ENCODE measurements at places on chromosomes 2 and 18.

DNA sequence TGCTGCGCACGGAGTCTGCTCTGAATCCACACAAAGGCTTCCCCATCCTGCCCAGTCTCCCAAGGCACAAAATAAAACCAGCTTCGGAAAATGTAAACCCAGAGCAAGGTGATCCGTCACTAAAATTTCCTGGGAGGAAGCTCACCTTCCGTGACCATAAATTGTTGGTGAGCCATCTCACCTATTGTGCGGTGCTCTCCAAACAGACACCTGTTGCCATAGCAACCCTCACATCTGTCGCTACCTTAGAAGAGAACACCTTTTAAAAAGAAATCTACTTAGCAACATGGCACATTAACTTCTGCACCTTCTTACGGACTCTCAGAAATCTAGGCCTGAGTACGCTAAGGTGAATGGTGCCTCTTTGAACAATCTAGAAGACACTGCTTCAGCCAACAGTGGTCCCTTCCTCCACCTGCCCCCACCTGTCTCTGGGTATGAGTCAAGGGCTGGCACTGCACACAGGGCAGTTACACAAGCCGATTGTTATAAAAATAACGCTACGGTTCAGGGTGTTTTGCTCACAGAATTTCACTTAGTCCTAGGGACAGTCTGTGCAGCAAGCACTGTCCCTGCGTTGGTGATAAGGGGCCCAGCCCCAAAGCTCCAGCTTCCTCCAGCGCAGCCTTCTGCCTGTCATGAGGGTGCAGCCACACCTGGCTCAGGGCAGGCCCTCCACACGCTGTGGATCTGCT is 114.9 kb upstream of the ID2 start:
- no peak for DNase-seq

DNA sequence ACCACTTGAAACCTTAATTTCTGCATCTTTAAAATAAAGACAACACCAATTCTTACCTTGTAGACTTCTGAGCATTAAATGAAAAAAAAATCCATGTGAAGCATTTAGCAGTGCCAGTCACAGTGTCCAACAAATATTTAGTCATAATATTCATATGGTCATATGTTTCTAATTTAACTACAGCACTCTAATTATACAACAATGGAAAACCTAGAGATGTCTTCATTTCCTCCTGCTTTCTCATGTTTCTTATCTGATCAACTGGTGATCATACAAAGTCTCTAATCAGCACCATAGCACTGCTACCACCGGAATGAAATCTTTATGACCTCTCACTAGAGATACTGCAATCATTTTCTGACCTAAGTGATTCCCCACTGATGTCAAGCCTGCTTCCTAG is 10.2 kb upstream of the SCN3A start:
- no peak for DNase-seq

DNA sequence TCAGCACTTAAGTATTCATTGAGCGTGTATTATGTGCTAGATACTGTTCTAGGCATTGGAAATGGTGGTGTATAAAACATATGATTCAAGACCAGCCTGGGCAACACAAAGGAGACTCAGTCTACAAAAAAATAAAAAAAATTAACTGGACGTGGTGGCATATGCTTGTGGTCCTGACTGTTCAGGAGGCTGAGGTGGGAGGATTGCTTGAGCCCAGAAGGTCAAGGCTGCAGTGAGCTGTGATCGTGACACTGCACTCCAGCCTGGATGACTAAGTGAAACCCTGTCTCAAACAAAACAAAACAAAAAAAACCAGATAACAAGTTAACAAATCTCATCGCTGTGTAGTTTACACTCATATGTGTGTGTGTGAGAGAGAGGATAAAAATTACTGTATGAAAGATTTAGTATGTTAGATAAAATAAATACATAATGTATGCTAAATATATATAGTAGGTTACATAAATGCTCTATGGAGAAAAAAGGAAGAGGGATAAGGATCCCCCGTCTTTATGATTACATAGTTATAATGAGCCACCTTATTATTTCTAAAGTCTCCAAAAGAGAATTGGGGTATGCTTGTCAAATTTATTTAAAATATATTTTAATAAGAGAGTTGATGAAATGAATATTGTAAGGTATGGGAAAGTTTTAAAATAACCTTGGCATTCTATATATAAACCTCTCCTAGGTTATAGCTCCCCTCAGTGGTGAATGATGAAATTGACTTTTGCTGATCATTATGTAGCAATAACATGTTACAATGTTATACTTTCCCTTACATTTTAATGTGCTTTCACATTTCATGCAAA is 69.2 kb downstream of the EHBP1 start:
- DNase-seq: peak; percentile 67

- peak; percentile 94 for DNase-seq
Observed at GRCh38 chr2:128623776-128624761, 305.4 kb upstream of the HS6ST1 start.

- peak; percentile 43 for DNase-seq
Observed at GRCh38 chr2:202780514-202781021, 91.0 kb downstream of the ICA1L start.

- DNase-seq: no peak
Observed at GRCh38 chr2:36566887-36567286, 31.1 kb downstream of the FEZ2 start.

GRCh38 chr18:65017372-65017760 is 733.4 kb upstream of the CDH7 start:
- DNase-seq: no peak

DNA sequence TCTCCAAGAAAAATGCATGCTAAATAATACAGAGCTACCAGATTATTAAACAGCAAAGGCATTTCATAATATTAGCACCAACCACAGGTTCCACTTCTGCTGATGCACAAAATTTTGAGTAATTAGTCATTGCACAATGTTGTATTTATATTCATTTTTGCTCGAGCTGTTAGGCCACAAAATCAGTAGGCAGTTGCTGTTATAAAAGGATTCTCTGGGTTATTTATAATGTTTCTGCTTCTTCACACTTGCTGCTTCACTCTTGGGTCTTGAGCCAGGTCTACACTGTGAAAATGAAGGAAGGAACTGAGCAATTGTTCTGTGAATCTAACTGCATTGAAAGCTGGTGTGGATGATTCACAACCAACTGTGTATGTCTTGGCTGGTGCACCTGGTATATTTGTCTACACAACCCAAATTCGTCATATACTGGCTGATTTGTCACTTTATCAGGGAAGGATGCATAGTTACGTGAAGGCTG is 38.3 kb downstream of the MRPL33 start:
- DNase-seq: peak; percentile 88

- DNase-seq: no peak
Observed at GRCh38 chr2:20541294-20541640, 94.4 kb downstream of the RHOB start.

DNA sequence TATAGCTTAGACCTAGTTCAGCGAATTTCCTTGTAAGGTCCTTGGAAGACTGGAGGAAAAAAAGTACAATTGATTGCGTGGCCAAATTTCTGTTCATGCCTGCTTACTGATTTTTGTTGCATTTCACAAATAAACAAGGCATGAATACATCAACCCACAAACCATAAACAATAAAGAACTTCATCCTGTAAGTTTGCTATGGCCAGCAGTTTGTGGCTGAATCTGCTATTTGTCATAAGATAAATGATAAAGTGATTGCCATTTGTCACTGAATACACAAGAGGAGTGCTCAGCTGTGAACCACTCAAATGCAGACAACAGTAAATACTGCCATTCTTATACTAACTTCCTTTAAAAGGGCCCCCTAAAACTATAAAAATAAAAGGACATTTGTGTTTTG is 259.5 kb downstream of the CCDC178 start:
- DNase-seq: no peak

DNA sequence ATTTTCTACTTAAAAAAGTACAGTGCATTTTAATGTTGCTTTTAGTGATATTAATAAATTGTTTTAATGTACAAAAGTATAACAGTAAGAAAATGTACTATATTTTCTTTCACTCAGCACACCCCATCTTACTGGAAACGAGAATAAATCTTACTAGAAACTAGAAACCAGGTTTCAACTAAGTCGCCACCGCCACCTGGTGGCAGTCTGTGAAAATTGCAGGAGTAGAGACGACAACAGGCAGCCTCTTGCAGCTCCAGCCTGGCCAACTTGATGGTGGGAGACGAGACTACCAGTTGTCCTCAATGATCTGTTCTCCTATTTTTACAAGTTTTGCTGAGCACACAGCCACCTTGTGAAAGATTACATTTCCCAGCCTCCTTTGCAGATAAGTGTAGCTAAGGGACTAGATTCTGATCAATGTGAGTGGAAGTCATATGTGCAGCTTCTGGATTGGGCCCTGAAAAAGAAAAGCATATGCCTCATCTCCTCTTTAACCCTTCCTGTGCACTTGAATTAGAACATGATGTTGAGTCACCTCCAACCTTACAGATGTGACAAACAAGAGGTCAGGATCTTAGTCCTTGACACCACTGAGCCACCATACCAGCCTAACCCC is 8.7 kb downstream of the OTOF start:
- DNase-seq: peak; percentile 71

DNA sequence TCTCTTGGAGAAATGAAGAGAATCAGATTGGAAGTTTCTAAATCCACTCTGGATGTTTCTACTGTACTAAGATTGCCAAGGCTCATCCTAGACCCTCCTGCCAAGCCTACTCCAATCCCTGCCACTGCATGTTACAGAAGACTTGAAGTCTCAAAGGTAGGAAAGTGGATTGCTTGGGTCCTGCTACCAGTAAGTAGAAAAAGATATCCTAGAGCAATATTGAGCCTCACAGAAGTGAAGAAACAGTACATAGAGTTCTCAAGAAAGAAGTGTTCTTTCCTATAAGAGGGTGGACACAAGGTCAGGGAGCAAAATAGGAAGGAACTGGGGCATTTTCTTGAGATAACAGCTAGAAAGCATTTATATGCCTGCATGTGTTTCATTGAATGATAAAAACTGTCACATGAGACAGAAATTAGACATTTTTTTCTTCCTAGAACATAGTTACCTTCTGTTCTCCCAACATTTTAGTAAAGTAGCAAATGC is 232.9 kb downstream of the RBM43 start:
- no peak for DNase-seq

DNA sequence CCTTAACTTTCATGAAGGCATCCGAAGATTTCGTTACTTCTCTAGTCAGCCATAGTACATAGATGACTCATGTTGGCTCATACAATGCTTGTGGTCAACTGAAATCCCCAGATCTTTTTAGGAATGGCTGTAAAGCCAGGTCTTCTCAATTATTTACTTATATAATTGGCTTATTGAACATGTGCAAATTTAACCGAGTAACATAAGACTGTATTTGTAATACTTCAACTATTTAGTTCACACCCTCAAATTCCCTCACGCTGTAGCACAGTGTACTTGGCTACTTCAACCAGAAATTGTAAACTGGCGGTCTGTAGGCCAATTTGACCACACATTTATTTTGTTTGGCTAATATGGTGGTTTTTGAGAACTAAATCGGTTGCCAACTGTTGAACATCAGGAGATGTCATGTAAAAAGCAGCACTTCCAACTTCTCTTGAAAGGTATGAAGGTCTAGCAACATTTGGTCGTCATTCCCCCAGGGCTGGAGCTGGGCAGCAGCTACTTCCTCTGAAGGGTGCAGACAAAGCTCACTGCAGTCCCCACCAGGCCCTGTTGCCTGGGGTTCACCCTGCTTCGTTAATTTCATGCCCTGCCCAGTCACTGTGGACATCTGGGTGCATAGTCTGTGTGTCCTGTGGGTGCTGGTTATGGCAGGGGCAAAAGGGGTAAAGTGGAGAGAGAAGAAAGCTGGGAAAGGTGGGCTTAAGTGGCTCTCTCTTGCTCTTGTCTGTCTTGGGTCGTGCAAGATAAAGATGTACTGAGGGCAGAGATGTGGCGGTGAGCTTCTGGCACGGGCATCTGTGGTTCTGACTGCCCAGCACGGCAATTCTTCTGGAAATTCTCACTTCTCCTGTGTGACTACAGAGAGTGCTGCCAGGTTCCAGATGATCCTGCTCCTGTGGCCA is 3.2 kb upstream of the SH3RF3 start:
- DNase-seq: peak; percentile 96

DNA sequence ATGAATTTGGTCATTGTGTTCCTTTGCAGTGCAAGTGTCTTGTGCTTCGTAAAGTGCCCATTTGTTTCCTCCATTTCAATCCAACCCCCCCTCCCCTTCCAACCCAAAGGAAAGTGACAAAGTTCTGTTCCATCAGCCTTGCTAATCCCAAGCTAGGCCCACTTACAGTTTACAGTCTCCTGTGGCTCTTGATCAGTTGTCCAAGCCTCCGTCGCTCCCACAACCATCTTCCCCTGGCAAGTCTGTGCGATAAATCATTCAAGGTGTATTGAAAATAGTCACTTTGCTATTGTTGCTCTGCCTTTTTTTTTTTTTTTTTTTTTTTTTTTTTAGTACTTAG is 6.5 kb downstream of the POU3F3 start:
- DNase-seq: peak; percentile 39

DNA sequence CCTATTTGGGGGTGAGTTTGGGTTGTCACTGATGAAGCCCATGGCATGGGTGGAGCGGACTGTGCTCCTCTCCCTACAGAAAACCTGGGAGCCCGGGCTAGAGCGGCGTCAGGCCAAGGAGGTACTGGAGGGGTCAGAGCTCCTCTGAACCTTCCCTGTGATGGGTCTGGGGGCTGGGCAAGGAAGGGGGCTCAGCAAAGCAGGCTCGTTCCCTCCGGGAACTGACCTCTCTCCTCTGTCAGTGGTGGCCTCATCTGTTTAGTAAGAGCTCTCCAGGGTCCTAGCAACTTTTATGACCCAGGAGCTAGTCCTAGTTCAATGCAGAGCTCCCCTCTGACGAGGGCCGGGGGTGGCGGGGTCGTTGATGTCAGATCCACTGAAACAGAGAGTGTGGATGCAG is 62.4 kb upstream of the OTOF start:
- no peak for DNase-seq

DNA sequence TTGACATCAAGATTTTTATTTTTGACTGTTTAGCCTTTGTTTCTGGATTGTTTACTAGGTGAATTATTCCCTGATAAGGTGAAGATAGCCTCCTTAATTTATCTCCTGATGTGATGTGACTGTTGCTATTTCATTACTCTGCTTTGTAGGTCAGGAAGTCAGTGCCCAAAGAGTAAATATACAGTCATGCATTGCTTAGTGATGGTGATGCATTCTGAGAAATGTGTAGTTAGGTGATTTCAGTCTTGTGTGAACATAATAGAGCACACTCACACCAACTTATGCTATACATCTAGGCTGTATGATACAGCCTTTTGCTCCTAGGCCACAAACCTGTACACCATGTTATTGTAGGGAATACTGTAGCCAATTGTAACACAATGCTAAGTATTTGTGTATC is 102.4 kb upstream of the THUMPD2 start:
- DNase-seq: peak; percentile 19

DNA sequence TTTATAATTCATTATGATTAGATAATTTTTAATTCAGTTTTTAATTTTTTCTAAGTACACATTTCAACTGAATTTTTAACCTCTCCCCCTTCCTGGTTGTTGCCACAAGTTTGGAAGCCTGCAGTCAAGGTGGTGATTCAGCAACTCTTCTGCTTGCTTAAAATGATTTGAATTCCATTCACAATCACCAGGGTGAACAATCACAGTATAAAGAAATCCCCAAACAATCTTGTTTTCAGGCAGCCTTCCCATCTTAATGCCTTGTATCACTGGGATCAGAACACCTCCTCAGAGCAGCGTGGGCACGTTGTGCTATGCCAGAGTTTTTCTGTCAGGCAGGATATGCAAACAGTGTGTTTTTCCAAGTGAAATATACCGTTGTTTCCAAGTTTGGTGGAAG is 46.7 kb upstream of the BARD1 start:
- peak; percentile 37 for DNase-seq

- DNase-seq: peak; percentile 35
Observed at GRCh38 chr2:187594801-187595200, 40.6 kb upstream of the TFPI start.

- peak; percentile 21 for DNase-seq
Observed at GRCh38 chr2:11140492-11140891, 14.8 kb upstream of the SLC66A3 start.

GRCh38 chr18:40911582-40912254 is 1043.3 kb upstream of the PIK3C3 start:
- DNase-seq: peak; percentile 45
